ENCODE measurements at places on chromosomes 16 and 17.

- DNase-seq = no peak
Measured at GRCh38 chr17:50710025-50710424, 2.3 kb upstream of the ANKRD40 start.

- DNase-seq = no peak
Measured at GRCh38 chr17:79645022-79645776, 34.3 kb upstream of the RBFOX3 start.

GRCh38 chr17:44222112-44222869 is 2.8 kb upstream of the UBTF start:
- DNase-seq = no peak

DNA sequence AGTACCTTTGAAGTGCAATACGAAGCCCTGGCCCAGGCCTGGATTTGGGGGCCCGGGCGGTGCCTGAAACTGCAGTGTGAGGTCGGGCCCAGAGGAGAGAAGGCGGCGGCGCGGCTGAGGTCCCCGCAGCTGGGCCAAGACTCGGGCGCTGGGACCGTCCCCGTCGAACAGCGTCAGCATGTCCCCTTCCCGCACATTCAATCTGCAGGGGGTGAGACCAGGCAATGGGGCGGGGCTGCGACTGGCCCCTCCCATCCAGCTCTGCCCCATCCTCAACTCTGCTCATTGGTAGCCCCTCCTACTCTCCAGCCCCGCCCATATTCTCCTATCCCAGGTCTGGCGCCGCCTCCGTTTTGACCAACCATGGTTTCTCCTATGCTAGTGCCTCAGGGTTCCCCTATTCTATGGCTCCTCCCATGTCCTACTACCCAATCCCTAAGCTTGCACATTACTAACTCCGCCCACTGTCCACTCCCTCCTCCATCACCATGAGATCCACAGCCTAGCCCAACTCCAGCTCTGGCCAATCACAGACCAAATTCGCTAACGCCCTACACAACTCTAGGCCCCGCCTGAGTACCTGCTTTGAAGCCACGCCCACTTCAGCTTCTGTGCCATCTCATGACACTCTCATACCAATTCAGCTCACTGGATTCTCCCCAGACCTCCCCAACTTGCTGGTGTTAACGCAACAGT is 14.4 kb upstream of the CDIPT start:
- DNase-seq = no peak

- DNase-seq = no peak
Measured at GRCh38 chr16:81694494-81695280, 84.4 kb upstream of the PLCG2 start.

- DNase-seq = no peak
Measured at GRCh38 chr17:77889866-77890760, 68.4 kb upstream of the TNRC6C start.

- DNase-seq = no peak
Measured at GRCh38 chr16:84190731-84191388, at the start of gene ADAD2. Gene ADAD2 (plus strand): TSS chr16:84191157. CDS start chr16:84191231, 74 bp downstream.

- DNase-seq = no peak
Measured at GRCh38 chr17:63567229-63567628, 17.0 kb downstream of the DCAF7 start.

DNA sequence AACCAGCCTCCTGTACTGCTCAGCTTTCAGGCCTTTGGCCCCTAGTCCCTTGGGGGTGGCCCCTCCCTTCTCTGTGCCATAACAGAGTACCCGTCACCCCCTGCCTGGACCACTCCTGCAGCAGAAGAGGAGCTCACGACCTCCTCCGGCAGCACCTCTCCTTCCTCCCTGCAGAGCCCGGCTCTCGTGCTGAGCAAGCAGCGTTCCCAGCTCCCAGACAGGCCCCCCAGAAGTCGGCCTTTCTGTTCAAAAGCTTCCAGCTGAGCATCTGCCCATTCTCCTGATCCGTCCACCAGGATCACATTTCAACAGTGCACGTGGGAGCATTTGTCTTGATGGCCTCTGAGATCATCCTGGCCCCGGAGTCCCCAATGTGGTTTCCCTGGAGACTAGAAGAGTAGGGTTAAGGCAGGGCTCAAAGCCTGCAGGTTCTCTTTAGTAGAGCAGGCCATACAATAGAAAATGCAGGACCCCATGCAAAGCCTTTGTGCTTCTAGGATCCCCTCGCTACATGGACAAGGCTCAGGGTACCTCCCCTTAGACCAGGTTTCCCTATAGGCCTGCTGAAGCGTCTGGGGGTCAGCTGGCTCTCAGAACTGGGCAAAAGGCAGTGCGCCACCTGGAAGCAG is 35.6 kb downstream of the NLRC3 start:
- DNase-seq = no peak

DNA sequence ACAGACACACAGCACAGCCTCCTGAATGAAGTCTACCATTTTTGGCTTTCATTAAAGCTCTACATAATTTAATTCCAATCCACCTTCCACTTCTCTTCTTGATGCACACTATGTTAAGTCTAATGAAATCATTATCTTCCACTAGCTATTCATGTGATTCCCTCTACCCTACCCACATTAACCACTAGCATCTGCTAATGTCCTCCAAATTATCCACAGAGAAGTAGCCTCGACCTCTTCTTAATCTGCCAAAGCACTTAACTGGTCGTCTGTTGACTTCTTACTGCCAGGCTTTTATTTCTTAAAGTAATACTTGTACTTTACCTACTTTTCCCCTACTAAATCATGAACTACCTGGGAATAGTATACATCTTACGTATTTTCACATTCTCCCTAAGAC is 91.8 kb downstream of the NCOR1 start:
- no peak for DNase-seq

DNA sequence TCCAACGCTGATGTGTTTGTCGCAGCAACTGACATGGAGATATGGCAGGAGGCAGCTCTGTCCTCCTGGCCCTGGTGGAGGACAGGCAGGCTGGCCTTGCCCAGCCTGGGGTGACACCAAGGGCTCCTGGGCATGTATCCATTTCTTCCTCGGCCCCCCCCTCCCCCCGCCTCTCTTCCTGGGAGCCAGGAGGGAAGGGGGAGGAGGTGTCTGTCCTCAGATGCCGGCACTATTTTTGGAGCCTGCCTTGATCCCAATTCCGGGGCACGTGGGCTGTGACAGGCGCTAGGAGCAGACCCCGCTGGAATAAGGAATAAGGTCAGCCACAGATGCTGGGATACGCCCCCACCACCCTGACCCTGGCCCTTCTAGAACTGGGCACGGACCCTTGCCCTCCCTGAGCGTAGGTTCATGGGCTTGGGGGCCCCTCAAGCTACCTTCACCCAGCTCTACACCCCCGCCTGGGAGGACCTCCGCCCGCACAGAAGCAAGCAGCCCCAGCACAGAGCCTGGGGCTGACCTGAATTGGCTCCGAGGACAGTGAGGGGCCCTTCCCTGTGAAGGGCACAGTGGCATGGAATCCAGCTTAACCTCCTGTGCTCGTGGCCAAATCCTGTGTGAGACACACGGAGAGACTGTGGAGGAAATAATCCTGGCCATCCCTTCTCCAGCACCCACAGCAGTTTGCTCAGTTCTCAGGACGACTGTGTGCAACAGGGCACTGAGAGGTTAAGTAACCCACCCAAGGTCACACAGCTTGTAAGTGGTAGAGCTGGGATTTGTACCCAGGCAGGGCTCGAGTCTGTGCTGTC is 24.1 kb downstream of the SEC14L5 start:
- no peak for DNase-seq

GRCh38 chr17:77494664-77495435 is 354.1 kb downstream of the SEC14L1 start:
- peak; percentile 42 for DNase-seq

- DNase-seq = no peak
Measured at GRCh38 chr16:2814551-2815298, 2.3 kb upstream of the PRSS21 start.

DNA sequence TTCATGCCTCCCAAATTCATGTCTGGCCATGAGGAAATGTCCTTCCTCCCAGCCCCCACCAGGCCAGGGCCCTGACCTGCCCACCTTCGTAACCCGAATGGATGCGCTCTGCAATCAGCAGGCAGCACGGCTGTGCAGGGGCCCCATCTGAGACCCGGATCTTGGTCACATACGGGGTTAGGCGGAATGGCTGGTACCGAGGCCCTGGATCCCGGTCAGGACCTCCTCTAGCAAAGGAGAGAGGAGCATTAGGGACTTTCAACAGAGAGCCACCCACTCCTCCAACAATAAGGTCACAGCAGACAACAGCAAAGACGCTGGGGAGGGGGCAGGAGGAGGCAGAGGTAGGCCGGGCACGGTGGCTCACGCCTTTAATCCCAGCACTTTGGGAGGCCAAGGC is 3.6 kb downstream of the PER1 start:
- no peak for DNase-seq

DNA sequence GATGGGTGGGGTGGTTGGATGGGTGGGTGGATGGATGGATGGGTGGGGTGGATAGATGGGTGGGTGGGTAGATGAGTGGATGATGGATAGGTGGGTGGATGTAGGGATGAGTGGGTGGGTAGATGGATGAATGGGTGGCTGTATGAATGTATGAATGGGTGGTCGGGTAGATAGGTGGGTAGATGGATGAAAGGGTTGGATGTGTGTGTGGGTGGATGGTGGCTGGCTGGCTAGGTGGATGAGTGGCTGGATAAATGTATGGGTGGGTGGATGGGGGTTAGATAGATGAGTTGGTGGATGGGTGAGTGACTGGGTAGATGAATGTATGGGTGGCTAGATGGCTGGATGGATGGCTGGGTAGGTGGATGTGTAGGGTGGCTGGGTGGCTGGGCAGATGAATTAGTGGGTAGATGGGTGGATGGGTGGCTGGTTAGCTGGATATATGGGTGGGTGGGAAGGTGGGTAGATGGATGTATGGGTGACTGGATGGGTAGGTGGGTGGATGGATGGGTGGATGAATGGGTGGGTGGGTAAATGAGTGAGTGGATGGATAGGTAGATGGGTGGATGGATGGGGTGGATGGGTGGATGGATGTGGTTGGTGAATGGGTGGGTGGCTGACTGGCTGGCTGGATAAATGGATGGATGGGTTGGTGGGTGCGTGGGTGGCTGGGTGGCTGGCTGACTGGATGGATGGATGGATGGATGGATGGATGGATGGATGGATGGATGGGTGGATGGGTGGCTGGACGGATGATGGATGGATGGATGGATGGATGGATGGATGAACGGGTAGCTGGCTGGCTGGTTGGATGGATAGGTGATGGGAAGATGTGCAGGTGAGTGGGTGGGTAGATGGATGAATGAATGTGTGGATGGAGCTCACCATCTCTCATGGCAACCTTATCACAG is 18.9 kb upstream of the GOSR2 start:
- DNase-seq = no peak

- no peak for DNase-seq
Measured at GRCh38 chr17:72405662-72406230, 284.9 kb downstream of the SOX9 start.

DNA sequence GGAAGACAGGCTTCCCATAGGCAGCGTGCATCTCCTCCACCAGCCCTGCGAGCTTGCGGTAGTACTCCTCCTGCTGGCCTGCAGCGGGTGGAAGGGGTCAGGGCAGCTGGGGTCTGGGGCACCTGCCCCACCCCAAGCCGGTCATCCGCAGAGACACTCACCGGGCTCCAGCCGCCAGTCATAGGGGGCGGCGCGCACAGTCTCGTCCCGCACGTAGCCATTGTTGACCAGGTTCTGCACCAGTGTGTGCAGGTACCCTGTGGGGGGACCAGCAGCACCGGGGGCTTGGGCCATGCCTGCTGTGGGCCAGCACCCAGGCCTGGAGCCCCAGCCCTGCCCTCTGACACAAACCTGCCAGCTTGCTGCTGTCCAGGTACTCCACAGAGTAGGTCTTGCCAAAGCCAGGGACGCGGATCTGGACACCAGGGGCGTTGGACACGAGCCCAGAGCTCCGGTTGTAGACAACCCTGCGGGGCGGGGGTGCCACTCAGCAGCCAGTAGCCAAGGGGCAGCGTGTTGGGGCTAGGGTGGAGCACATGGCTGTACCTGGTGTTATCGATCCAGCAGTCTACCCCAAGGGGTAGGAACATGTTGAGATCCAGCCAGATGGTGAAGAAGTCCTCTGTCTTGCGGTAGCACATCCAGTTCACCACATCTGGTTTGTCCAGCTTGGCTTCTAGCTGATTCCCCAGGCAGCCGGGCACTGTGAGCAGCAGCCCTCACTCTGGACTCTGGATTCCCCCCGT is 1.2 kb downstream of the LCAT start:
- DNase-seq = no peak

DNA sequence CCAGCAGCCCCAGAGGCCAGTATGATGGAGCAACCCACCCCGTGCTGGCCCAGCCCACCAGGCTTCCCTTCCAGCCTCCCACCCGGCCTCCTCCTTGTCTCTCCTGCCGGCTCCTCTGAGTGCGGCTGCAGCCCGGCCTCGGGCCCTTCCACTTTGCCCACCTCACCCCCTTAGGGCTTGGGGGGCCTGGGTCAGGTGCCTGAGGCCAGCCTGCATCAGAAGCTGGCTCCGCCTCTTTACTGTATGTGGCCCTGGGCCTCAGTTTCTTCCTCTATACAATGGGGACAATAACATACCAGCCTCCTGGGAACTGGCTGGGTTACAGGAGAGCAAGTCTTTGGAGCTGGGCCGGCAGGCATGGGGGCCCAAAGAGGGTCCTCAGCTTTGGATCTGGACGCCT is 221.1 kb upstream of the CIBAR2 start:
- no peak for DNase-seq

- peak; percentile 92 for DNase-seq
Measured at GRCh38 chr16:56988948-56989945, at the start of gene NLRC5. Gene NLRC5 (plus strand): TSS chr16:56989557. CDS start chr16:57020713, 31,156 bp downstream.

DNA sequence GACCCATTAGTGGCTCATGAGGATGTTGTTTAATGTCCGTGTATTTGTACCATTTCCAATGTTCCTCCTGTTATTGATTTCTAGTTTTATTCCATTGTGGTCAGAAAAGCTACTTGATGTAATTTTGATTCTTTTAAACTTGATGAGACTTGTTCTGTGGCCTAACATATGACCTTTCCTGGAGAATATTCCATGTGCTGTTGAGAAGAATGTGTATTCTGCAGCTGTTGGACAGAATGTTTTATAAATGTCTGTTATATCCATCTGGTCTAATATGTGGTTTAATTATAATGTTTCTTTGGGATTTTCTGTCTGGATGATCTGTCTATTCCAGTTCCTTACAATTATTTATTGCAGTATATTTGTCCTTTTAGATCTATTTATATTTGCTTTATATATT is 2.9 kb upstream of the ABCA10 start:
- DNase-seq = no peak

GRCh38 chr17:2266865-2267228 is 36.7 kb downstream of the SMG6 start:
- DNase-seq = no peak

- DNase-seq = peak; percentile 76
Measured at GRCh38 chr17:38703742-38704605, 1.1 kb upstream of the MLLT6 start.

- DNase-seq = no peak
Measured at GRCh38 chr16:69166946-69167930, 19.7 kb upstream of the SNTB2 start.

DNA sequence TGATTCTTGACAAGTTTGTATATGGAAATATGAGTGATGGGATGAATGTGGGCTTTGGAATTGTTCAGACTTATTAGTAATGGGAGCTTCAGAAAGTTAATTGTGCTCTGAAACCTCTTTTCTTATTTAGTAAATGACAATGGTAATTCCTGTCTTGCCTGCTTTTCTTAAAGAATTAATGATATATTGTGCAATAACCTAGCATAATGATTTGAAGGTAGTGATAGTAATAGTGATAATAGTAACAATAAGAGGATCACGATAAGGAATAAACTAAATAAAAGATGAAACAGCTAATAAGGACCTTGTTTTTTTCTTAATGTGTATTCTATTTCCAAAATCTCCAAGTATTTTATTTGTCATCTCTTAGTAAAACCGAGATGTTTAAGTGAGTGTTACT is 245.0 kb upstream of the CPHXL start:
- no peak for DNase-seq

GRCh38 chr17:9002227-9002605 is 19.1 kb upstream of the NTN1 start:
- no peak for DNase-seq
